ENCODE measurements at places on chromosomes 3 and 15.
A peak's percentile ranks its signal among the peaks of the same experiment; 100 is the strongest.

GRCh38 chr3:13704174-13704573 lies 155.2 kb downstream of the FBLN2 start:
- H3K36me3 ChIP-seq, result no peaks in the 10 kb centered on the region
- no peak overlapping the region for H3K27ac ChIP-seq
- H3K27me3 ChIP-seq, result no peaks in the 10 kb centered on the region
- no peak for DNase-seq
- no peak overlapping the region for H3K4me3 ChIP-seq
- H3K4me1 ChIP-seq, result no peaks in the 10 kb centered on the region

DNA sequence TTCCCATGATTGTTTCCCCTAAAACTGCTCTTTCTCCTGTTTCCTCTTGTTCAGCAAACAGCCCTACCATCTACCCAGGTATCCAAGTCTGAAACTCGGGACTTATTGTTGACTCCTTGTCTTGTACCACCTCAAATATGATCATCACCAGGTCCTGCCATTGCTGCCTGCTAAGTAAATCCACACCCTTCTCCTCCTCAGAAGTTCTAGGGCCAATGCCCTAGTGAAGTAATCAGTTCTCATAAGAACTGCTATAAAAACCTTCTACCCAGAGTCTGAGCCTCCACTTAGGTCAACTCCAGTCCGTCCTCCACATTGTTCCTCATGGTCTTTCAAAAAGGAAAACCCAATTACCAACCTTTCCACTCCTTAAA lies 77.0 kb upstream of the IL12A start:
- no peak overlapping the region for H3K27ac ChIP-seq
- H3K4me1 ChIP-seq, result no peaks in the 10 kb centered on the region
- H3K36me3 ChIP-seq, result no peaks in the 10 kb centered on the region
- no peaks in the 10 kb centered on the region for H3K27me3 ChIP-seq
- no peak for DNase-seq

DNA sequence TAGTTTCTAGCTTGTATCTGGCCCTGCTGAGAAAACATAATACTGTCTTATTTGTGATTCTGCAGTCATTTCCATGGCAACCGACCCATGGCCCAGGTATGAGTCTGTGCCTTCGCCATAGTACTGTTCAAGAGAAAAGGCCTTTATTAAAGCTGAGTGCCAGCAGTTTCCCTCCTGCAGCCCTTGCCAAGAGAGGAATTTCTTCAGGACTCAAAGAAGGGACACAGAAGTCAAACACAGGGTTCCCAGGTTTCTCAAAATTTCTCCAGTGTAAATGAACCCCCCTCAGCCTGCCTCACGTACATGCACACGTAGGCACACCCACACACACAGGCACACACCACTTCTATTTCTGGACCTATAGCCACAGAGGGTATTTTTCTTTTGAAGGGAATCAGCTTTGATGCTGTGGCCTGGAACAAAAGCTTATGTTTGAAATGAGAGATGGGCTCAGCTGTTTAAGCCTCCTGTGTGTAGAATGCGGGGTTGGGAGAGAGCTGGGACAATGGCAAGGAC lies 269.2 kb downstream of the PDCD6IP start:
- no peaks in the 10 kb centered on the region for H3K27me3 ChIP-seq
- H3K4me1 ChIP-seq, result peaks cover 58% of the 10 kb centered on the region
- no peak for DNase-seq
- H3K4me3 ChIP-seq, result no peak overlapping the region

GRCh38 chr15:65762914-65763787 lies 28.9 kb downstream of the DENND4A start:
- H3K27ac ChIP-seq, result no peak overlapping the region
- no peak overlapping the region for H3K4me3 ChIP-seq
- no peaks in the 10 kb centered on the region for H3K27me3 ChIP-seq
- H3K4me1 ChIP-seq, result peaks cover 31% of the 10 kb centered on the region

GRCh38 chr3:138944929-138945708 lies 1.8 kb downstream of the FOXL2 start:
- no peaks in the 10 kb centered on the region for H3K4me1 ChIP-seq
- no peak overlapping the region for H3K27ac ChIP-seq
- DNase-seq, result no peak
- H3K36me3 ChIP-seq, result no peaks in the 10 kb centered on the region
- no peaks in the 10 kb centered on the region for H3K27me3 ChIP-seq
- no peak overlapping the region for H3K4me3 ChIP-seq

GRCh38 chr15:67405208-67406191 lies 115.4 kb upstream of the C15orf61 start:
- H3K4me1 ChIP-seq, result peaks cover 25% of the 10 kb centered on the region
- no peaks in the 10 kb centered on the region for H3K36me3 ChIP-seq
- no peak for DNase-seq

DNA sequence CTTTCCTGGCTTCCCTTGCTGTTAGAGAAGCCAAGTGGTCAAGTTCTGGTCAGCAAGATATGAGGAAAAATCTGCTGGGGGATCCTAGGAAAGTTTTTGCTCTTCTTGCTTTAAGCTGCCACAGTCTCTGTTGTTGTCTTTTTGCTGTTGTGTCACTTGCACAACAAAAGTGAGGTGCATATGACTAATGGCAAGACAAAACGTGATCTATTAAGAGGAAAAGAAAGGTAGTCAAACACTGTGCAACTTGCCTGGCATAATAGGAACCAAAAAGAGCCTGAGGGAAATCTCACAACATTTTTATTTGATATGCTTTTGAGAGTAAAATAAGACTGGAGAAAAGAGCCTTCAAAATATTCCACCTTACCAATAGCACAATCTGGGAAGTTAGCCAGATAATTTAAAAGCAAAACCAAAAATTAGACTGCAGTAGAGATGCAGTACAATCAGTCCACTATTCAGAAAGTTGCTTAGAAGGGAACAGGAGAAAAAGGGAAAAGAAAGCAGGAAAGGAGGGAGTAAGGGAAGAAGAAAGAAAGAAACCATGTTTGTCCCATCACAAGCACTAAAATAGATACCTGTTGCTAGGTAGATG lies 110.0 kb upstream of the SLC4A7 start:
- H3K36me3 ChIP-seq, result no peaks in the 10 kb centered on the region
- no peak overlapping the region for H3K4me3 ChIP-seq
- H3K27me3 ChIP-seq, result no peaks in the 10 kb centered on the region
- DNase-seq, result no peak
- no peaks in the 10 kb centered on the region for H3K4me1 ChIP-seq
- no peak overlapping the region for H3K27ac ChIP-seq

DNA sequence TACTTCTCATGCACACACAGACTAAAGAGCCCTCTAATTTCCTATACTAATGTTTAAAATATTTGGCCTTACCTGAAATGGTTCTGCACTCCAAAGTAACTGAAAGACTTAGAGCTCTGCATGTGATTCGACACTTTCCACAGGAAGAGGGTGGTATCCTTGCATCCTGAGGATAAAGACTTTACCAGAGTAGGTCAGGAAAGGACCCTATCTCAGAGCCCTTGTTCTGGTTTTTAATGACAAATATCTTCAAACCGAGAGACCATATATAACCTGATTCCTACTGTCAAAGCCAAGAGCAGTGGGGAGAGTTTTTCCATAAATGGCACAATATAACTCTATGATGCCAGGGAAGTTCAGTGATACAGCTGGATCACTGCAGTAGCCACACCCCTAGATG lies at the start of gene GP5:
Gene GP5 (minus strand): TSS at position 101 of the 400 bp plus-strand sequence. CDS start 984 bp downstream, outside the sequence.
- H3K4me3 ChIP-seq, result no peak within 1 kb of the TSS
- H3K4me1 ChIP-seq, result peaks cover 3% of the 10 kb centered on the region
- no peak within 1 kb of the TSS for H3K27ac ChIP-seq
- H3K27me3 ChIP-seq, result 0 out of 2 replicates have a peak, but pooled peaks cover 3% of the 10 kb centered on the region
- no peak for DNase-seq
- peaks cover 6% of the 10 kb centered on the region for H3K36me3 ChIP-seq

- no peaks in the 10 kb centered on the region for H3K36me3 ChIP-seq
- no peaks in the 10 kb centered on the region for H3K27me3 ChIP-seq
- no peak overlapping the region for H3K27ac ChIP-seq
- DNase-seq, result no peak
Observed at GRCh38 chr15:29813009-29813408, 9.3 kb downstream of the TJP1 start.

DNA sequence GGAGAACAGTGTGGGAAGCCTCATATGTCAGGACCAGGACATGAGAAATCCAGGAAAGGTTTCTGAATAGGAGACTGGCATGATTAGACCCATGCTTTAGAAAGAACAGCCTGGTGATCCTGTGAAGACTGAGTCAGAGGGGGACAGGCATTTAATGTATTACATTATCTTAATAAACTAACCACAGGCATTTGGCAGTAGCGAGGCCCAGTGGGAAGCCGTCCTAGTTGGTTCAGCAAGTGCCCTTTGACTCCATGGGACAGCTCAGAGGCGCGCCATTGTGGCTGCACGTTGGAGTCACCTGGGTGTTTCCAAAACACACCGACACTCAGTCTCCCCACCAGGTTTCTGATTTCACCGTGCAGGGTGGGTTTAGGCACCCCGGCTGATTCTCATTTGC lies 90.5 kb upstream of the DGKG start:
- H3K27me3 ChIP-seq, result no peaks in the 10 kb centered on the region
- H3K4me3 ChIP-seq, result no peak overlapping the region
- no peaks in the 10 kb centered on the region for H3K4me1 ChIP-seq
- DNase-seq, result no peak

GRCh38 chr3:45366290-45366689 lies 22.1 kb upstream of the LARS2 start:
- H3K27ac ChIP-seq, result no peak overlapping the region
- H3K36me3 ChIP-seq, result no peaks in the 10 kb centered on the region
- DNase-seq, result no peak
- H3K4me3 ChIP-seq, result no peak overlapping the region

DNA sequence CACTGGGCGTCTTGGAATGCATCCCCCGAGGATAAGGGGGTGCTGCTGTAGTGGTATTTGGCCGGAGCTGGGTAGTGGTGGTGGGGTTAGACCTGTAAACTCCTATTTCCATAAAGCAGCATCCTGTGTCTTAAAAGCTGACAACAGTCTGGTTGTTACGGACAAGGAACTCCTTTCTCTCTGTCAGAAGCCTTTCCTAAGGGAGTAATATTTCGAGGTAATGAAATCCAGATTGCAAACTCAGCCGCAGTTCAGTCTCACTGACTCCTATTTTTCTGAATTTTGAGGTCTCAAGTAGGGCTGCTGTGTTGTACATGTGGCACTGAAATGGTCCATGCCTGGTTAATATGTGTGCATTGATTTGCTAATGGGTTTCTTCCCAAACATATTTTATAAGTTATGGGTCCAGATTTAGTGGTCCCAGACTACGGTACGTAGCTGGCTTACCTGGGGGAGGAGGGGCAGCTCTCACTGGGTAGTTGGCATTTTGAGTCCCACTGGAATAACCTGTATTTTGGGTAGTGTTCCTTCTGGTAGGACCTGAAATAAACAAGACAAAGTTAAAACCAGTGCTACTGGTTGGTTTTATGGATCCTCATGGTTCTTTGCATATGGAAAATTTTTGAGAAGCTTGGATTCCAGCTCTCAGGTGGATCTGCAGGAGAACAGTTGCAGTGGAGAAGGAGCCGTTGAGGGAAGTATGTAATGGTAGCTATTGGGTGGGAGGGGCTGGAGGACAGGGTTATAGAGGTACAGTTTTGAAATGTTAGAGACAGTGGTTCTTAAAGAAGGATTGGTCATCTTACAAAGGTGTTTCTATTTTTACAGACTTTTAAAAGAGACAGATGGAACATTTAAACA lies 48.6 kb upstream of the LDHAL6B start:
- no peak overlapping the region for H3K4me3 ChIP-seq
- no peaks in the 10 kb centered on the region for H3K27me3 ChIP-seq
- H3K4me1 ChIP-seq, result no peaks in the 10 kb centered on the region
- H3K36me3 ChIP-seq, result no peaks in the 10 kb centered on the region
- DNase-seq, result no peak

- peak; percentile 86 for DNase-seq
- no peaks in the 10 kb centered on the region for H3K27me3 ChIP-seq
- peaks cover 13% of the 10 kb centered on the region for H3K4me1 ChIP-seq
- H3K36me3 ChIP-seq, result no peaks in the 10 kb centered on the region
Observed at GRCh38 chr15:59532770-59533379, 78.7 kb upstream of the GCNT3 start.

GRCh38 chr15:33910741-33911140 lies 57.6 kb upstream of the CHRM5 start:
- H3K4me3 ChIP-seq, result no peak overlapping the region
- no peak overlapping the region for H3K27ac ChIP-seq
- H3K27me3 ChIP-seq, result no peaks in the 10 kb centered on the region
- H3K36me3 ChIP-seq, result no peaks in the 10 kb centered on the region
- H3K4me1 ChIP-seq, result no peaks in the 10 kb centered on the region

DNA sequence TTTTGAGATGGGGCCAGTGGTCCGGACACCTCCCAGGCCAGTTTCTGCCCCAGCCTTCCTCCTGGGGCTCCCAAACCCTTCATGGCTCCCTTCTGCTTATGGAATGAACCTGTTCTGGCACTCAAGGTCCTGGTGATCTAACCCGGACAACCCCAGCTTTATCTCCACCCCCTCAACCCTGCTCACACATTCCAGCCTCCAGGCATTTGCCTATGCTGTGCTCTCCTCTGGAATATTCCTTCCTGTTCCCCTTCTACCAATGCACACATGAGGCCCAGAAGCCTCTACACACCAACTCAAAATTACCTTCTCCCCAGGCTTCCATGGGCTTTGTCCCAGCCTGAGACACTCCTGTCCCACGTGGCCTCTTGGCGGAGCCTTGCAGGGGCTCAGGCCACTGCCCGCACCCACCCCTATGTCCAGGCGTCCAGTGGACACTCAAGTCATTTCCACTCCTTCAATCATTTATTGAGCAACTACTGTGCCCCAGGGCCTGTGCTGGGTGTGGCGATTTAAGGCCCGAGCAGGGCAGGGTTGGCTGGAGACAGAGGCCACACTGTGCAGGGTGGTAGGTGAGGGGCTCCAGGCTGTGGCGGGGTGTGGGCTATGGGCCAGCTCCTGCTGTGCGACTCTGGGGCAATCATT lies 18.8 kb downstream of the PLXND1 start:
- H3K4me3 ChIP-seq, result no peak overlapping the region
- H3K36me3 ChIP-seq, result no peaks in the 10 kb centered on the region
- DNase-seq, result no peak
- no peak overlapping the region for H3K27ac ChIP-seq
- no peaks in the 10 kb centered on the region for H3K27me3 ChIP-seq

- H3K27ac ChIP-seq, result no peak overlapping the region
- H3K4me3 ChIP-seq, result no peak overlapping the region
- H3K4me1 ChIP-seq, result peaks cover 10% of the 10 kb centered on the region
- no peaks in the 10 kb centered on the region for H3K27me3 ChIP-seq
- peak; percentile 34 for DNase-seq
- H3K36me3 ChIP-seq, result no peaks in the 10 kb centered on the region
Observed at GRCh38 chr15:63258658-63259057, 18.7 kb upstream of the APH1B start.

DNA sequence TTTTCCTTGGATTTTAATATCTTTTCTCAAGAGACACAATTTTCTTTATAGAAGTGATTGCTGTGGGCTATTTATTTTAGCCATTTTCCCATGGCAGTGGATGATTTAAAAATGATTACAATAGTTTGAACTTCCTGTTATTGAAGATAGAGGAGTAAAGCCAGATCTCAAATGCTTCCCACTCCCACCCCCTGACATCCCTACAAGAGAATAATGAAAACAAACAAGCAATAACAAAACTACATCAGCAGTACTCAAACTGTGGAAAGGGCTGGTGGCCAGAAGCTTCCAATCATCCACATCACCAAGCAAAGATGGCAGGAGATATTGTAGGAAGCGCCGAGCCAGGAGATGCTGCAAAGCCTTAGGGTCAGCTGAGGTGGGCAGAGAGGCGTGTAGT lies 831.1 kb upstream of the NR2F2 start:
- DNase-seq, result no peak
- no peak overlapping the region for H3K4me3 ChIP-seq
- H3K36me3 ChIP-seq, result no peaks in the 10 kb centered on the region
- no peak overlapping the region for H3K27ac ChIP-seq
- H3K27me3 ChIP-seq, result no peaks in the 10 kb centered on the region
- no peaks in the 10 kb centered on the region for H3K4me1 ChIP-seq

GRCh38 chr3:158140396-158140795 lies 30.5 kb downstream of the RSRC1 start:
- H3K27me3 ChIP-seq, result no peaks in the 10 kb centered on the region
- H3K36me3 ChIP-seq, result peaks cover 50% of the 10 kb centered on the region
- H3K4me3 ChIP-seq, result no peak overlapping the region
- no peaks in the 10 kb centered on the region for H3K4me1 ChIP-seq
- no peak overlapping the region for H3K27ac ChIP-seq

All from Karpas-422 (cell line).